Endothelial cell of umbilical vein (primary cell): ENCODE measurements at places on chromosomes 2 and 18. TPM values are rescaled to one million over a fixed set of nuclear protein-coding genes. Genes with fewer than 3 reads are reported as not detected.

PXDN gene
- 248 and 308 TPM in 2 replicates for total RNA-seq

DNA sequence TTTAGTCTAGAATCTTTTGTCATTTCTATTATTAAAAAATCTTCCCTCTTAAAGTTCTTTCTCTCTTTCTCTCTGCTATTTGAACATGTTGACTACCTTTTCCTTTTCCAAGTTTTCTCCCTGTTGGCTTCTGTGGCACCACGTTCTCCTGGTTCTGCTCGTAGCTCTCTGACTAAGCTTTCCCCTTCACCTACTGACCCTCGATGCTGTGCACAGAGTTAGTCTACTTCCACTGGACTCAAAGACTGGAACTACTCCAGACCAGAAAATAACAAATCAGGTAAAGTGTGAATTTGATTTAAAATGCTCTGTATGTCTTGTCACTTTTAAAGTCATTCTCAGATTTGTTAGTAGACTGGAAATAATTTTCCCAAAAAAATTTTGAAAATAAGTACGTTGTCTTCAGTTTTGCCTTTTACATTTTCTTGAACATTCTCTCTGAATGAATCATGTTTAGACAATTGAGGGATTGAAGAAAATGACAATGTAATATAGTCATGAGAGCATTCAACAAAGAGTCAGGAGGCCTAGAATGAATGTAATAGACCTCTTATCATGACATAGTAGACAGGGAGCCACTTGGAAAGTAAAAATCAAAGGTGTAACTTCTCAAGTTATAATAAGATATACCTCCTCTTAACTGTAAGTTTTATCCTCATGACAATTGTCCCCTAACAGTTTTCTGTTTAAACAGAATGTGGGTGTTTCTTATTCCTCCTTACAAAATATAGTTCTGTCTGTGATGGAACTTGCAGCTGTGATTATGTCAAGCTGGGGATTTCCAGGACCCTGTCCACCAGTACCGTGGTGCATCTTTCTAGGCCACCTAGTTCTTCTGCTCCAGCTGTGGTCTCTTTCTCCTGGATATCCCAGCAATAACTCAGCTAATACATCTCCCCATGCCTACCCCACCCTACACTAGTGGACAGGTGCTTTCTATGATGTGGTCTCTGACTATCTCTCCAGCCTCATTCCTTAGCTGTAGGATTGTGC lies 25.5 kb downstream of the ITPRID2 start:
- peak overlapping the region; percentile 14 for H3K27ac ChIP-seq
- H3K36me3 ChIP-seq = peaks cover 56% of the 10 kb centered on the region
- peaks cover 38% of the 10 kb centered on the region for H3K4me1 ChIP-seq
- no peak overlapping the region for H3K4me3 ChIP-seq
- peak; percentile 79 for DNase-seq
- no peaks in the 10 kb centered on the region for H3K27me3 ChIP-seq

FSIP2 gene
- total RNA-seq = 0.16 and 0.24 TPM in 2 replicates

ALPG gene
- total RNA-seq = not detected in 2 replicates

COBLL1 gene
- total RNA-seq = 38.2 and 38.4 TPM in 2 replicates

DNA sequence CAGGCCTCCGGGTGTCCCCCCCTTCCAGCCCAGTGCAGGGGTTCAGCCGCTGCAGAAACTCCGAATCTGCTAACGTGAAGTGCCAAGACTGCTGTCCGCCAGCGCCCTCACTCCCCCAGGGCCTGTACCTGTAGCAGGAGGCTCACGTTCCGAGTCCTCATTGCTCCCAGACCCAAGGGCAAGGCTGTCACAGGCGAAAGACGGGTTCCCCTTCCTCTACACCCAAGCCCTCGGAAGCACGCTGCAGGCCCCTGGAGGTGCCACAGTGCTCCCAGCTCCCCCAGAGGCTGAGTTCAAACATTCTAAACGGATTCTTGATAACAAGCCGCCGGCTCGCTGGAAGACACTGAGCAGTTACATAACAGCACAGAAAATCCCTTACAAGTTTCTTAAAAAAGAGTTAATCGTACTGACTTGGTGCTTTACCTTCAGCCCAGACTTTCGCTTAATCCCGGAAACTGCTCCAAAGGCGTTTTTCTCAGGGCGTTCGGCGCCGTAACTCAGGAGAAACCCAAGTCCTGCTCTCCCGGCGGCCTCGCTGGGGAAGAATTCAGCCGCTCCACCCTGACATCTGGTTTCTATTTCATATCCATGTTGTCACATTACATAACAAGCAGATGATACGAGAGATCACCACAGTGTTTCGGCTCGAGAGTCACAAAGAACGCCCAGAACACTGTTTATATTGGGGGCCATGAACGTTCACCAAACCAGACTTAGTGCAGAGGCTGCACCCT lies 92.0 kb downstream of the HDAC4 start:
- H3K27ac ChIP-seq = no peak overlapping the region
- H3K36me3 ChIP-seq = no peaks in the 10 kb centered on the region
- H3K27me3 ChIP-seq = no peaks in the 10 kb centered on the region
- DNase-seq = no peak
- H3K4me1 ChIP-seq = no peaks in the 10 kb centered on the region

SPDYA gene
- 0.92 and 1.6 TPM in 2 replicates for total RNA-seq

SNED1 gene
- total RNA-seq = 17.2 and 22.1 TPM in 2 replicates

WDR43 gene
- 60.6 and 65.0 TPM in 2 replicates for total RNA-seq

GRCh38 chr2:231357048-231357447 lies 38.5 kb upstream of the B3GNT7 start:
- H3K4me1 ChIP-seq = no peaks in the 10 kb centered on the region
- no peak overlapping the region for H3K27ac ChIP-seq
- no peak overlapping the region for H3K4me3 ChIP-seq
- H3K27me3 ChIP-seq = no peaks in the 10 kb centered on the region
- H3K36me3 ChIP-seq = no peaks in the 10 kb centered on the region

GRP gene
- total RNA-seq = not detected in 2 replicates

DNA sequence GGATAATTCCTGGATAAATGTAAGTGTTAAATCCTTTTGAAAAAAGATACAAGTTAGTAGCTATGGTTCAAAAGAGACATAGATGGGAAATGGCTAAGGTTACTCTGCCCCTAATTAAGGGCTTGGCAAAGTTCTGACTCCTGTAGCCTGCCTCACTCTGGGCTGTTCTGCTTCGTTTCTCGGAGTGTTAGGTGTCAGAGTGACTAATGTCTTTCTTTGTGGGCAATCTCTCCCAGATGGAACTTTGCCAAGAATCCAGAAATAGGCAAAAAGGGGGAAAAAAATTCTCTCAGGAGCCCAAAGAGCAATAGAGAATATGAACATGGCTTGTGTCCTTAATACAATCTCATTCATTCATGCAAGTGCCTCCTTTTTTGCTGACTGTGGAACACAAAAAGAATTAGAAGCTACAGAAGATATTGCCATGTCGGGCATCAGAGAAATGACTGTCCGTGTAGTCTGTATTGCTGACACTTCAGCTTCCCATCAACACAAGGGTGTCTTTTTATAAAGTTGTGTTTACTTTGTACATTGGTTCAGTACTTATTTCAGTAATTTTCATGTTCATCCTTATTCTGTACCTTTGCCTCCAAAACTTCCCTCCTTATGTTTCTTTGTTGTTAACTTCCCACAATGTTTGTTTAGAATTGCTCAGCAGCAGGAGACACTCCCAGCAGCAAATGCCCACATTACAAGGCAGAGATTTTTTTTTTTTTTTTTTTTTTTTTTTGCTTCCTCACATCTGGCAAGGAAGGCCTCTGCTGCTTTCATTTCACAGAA lies 134.0 kb downstream of the FTCDNL1 start:
- DNase-seq = no peak
- H3K4me3 ChIP-seq = no peak overlapping the region
- H3K4me1 ChIP-seq = no peaks in the 10 kb centered on the region
- no peak overlapping the region for H3K27ac ChIP-seq

ARHGEF33 gene
- 0.12 and 0.18 TPM in 2 replicates for total RNA-seq

MGAT4A gene
- 42.2 and 47.6 TPM in 2 replicates for total RNA-seq

C2orf78 gene
- not detected in 2 replicates for total RNA-seq

DNA sequence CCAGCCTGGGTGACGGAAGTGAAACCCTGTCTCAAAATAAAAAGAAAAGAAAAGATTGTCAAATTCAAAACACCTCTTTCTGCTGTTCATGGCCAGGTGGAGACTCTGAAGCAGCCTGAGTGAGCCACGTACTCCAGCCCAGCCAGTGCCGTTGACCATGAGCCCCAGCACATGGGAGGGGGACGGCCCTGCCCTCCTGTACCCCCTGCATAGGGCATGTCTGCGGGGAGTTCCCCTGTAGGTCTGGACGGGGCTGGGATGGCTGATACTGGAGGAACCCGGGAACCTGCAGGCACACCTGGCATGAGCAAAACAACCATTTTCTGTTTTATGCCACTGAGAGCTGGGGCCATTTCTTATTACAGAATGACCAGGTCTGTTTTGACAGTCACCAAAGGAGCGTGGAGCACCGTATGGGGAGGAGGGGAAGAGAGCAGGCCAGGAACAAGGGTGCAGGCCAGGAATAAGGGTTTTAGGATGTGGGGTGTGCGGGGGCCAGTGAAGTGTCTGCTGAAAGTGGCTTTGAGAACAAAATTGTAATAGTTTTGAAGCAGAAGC lies 30.1 kb downstream of the TMEM18 start:
- H3K27ac ChIP-seq = no peak overlapping the region
- no peak overlapping the region for H3K4me3 ChIP-seq
- DNase-seq = no peak
- H3K36me3 ChIP-seq = no peaks in the 10 kb centered on the region

DNA sequence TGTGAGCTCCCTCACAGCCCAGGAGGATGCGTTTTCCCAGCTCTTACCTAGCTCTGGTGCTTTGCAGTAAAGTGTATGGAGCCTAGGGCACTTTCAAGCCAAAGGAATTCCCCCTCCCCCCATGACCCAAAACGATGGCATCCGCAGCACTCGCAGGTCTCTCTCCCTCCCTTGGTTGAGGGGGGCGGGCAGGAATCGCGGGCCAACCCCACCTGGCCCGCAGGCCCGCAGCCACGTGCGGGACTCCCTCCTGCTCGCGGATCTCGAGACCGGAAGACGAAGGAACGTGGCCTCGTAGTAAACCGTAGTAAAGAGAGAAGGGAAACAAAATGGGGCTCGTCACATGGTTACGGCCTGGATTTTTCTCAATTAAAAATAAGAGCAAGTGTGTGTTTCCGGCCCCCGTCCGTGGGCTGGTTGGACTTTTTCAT lies 8.5 kb downstream of the IRS1 start:
- no peaks in the 10 kb centered on the region for H3K36me3 ChIP-seq
- H3K4me3 ChIP-seq = peak overlapping the region; percentile 51
- peak overlapping the region; percentile 3 for H3K27ac ChIP-seq
- DNase-seq = peak; percentile 49

DNA sequence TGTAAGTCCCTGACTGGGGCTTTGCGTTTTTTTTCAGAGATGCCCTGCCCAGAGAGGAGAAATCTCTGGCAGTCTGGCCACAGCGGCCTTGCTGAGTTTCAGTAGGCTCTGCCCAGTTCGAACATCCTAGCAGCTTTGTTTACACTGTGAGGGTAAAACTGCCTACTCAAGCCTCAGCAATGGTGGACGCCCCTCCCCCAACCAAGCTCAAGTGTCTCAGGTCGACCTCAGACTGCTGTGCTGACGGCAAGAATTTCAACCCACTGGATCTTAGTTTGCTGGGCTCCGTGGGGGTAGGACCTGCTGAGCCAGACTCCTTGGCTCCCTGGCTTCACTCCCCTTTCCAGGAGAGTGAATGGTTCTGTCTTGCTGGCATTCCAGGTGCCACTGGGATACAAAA lies 31.7 kb downstream of the L3MBTL4 start:
- no peaks in the 10 kb centered on the region for H3K4me1 ChIP-seq
- H3K4me3 ChIP-seq = no peak overlapping the region
- no peak overlapping the region for H3K27ac ChIP-seq
- no peaks in the 10 kb centered on the region for H3K36me3 ChIP-seq

- no peaks in the 10 kb centered on the region for H3K36me3 ChIP-seq
- no peaks in the 10 kb centered on the region for H3K27me3 ChIP-seq
- no peak for DNase-seq
- H3K27ac ChIP-seq = no peak overlapping the region
- H3K4me1 ChIP-seq = no peaks in the 10 kb centered on the region
Measured at GRCh38 chr2:56334622-56335021, 150.8 kb downstream of the CCDC85A start.

- no peaks in the 10 kb centered on the region for H3K36me3 ChIP-seq
- no peaks in the 10 kb centered on the region for H3K27me3 ChIP-seq
- peaks cover 40% of the 10 kb centered on the region for H3K4me1 ChIP-seq
- no peak for DNase-seq
Measured at GRCh38 chr2:66559672-66560071, 124.7 kb downstream of the MEIS1 start.

DNA sequence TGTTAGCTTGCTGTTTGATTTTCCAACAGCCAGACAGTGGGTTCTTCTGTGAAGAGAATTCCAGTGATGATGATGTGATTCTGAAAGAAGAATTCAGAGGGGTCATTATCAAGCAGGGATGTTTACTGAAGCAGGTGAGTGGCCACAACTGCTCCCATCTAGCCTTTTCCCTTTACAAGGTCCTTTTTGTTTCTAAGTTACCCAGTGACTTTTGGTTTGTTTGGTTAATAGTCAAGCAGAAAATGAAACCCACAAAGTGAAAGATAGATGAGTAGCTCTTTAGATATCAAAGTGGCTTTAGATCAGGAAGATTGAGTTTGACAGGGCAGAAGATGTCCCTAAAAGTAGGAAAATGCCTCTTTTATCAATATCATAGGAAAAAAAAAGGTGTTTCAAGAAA lies 23.3 kb downstream of the PLEK start:
- H3K4me3 ChIP-seq = no peak overlapping the region
- DNase-seq = no peak
- no peaks in the 10 kb centered on the region for H3K4me1 ChIP-seq

SLC16A14 gene
- 0.22 and 0.23 TPM in 2 replicates for total RNA-seq

- no peak overlapping the region for H3K4me3 ChIP-seq
- no peak overlapping the region for H3K27ac ChIP-seq
- DNase-seq = no peak
- H3K36me3 ChIP-seq = no peaks in the 10 kb centered on the region
- H3K27me3 ChIP-seq = peaks cover 2% of the 10 kb centered on the region
Measured at GRCh38 chr2:98390571-98391476, 44.6 kb downstream of the CNGA3 start.

- H3K27ac ChIP-seq = no peak overlapping the region
- H3K27me3 ChIP-seq = no peaks in the 10 kb centered on the region
- no peaks in the 10 kb centered on the region for H3K36me3 ChIP-seq
Measured at GRCh38 chr2:220703279-220703678, 868.8 kb downstream of the EPHA4 start.

DNA sequence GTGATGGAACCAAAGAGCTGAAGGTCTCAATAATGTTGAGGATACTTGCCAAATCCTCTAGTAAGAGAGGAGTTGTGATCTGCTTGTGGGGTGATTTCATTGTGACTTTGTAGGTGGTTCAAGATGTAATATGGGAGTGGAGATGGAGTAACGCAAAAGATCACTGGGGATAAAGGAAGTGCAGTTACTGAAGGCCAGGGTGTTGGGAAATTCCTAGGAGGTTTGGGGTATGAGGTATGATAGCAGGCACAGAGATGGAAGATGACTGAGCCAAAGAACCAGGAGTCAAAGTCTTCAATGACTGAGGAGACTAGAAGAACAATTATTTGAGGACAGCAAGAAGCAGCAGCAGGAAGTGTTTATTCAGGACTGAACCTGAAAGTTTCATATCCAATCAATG lies 222.6 kb downstream of the NCKAP5 start:
- no peak overlapping the region for H3K4me3 ChIP-seq
- no peaks in the 10 kb centered on the region for H3K4me1 ChIP-seq
- H3K27ac ChIP-seq = no peak overlapping the region
- no peaks in the 10 kb centered on the region for H3K27me3 ChIP-seq

CENPO gene
- total RNA-seq = 42.2 and 45.3 TPM in 2 replicates
